ENCODE measurements at places on chromosomes 12 and 14.

DNA sequence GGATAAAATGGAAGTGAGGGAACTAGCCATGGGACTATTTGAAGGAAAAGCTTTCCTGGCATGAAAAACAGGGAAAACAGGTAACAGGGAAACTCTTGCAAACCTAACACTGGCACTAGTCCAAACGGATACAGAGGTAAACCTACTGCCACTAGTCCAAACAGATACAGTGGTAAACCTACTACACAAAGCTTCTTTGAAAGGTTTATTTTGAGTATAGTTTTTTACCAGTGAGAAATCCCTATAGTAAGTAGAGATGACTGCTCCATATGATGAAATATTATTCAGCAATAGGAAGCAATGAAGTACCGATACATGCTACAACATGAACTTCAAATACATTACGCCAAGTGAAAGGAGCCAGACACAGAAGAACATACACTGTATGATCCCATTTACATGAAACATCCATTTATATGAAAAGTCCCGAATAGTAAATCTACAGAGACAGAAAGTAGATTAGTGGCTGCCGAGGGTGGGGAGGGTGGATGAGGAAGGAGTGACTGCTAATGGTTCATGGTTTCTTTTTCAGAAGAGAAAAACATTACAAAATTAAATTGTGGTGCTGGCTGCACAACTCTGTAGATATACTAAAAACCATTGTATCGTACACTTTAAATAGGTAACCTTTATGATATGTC, 25.5 kb downstream of the SPTLC2 start:
- peak; percentile 20 for DNase-seq

DNA sequence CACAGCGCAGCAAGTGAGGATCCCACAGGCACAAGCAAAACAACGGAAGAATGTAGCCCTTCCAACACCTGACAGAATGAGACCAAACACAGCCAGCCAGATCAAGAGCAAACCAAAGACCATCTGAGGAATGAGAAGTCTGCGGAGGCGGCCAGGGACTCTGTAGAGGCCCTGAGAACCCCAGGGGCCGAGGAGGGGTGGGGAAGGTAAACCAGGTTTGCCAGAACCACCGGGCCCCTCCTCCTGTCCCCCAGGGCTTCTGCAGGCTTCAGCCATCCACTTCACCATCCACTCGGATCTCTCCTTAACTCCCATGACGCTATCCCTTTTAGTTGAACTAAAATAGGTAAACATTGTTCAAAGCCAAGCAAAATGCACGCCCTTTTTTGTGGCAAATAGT, 37.4 kb downstream of the ZCRB1 start:
- DNase-seq, result no peak

GRCh38 chr14:94004015-94004414, 6.9 kb downstream of the CCDC197 start:
- no peak for DNase-seq

DNA sequence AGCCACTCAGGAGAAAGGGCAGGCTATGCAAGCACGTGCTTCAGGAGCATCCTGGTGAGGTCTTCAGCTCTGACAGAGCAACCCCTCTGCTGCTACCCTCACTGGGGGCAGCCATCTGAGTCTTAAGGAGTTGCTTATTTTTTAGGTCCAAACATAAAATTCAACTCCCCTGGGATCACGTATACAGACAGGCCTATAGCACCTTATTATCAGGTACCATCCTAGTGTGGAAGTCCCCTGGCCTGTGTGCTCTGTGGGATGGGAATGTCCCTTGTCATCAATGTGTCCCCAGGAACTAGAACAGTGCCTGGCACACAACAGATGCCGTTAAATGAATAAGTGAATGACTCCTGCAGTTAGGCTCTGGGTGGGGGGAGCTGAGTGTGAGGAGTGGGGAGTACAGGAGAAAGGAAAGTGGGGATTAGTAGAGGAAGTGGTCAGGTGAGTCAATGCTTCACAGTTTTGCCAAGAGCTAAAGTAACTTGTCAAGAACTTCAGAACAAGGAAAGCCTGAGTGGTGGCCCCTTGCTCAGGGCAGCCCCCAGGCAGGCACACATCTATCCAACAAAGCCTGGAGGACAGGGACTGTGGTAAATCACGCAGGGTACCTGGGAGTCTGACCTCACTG, 33.5 kb downstream of the DAD1 start:
- no peak for DNase-seq

GRCh38 chr14:37048666-37049071, 123.7 kb downstream of the SLC25A21 start:
- DNase-seq, result no peak

GRCh38 chr12:4865246-4865645, 44.5 kb upstream of the KCNA1 start:
- no peak for DNase-seq

GRCh38 chr12:115507951-115508722, 769.4 kb downstream of the MED13L start:
- no peak for DNase-seq

GRCh38 chr14:104285508-104285840, 147.1 kb downstream of the KIF26A start:
- no peak for DNase-seq

DNA sequence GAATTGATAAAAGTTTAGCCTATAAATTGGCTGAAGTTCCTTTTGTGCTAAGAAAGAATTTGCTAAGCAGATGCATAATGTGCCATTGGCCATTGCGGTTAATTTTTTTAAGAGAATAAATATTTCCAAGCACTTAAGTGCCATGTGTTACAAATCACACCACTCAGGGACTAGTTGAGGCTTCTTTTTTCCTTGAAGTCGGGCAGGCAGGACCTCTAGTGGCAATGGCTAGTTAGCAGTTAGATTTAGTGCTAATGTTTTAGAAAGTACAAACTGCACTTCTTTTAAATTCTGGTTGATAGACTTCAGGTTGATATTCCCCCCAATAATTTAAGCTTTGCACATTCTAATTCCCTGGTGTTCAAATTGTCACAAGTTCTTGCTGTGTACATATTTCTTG, 294.3 kb downstream of the APAF1 start:
- DNase-seq, result no peak

DNA sequence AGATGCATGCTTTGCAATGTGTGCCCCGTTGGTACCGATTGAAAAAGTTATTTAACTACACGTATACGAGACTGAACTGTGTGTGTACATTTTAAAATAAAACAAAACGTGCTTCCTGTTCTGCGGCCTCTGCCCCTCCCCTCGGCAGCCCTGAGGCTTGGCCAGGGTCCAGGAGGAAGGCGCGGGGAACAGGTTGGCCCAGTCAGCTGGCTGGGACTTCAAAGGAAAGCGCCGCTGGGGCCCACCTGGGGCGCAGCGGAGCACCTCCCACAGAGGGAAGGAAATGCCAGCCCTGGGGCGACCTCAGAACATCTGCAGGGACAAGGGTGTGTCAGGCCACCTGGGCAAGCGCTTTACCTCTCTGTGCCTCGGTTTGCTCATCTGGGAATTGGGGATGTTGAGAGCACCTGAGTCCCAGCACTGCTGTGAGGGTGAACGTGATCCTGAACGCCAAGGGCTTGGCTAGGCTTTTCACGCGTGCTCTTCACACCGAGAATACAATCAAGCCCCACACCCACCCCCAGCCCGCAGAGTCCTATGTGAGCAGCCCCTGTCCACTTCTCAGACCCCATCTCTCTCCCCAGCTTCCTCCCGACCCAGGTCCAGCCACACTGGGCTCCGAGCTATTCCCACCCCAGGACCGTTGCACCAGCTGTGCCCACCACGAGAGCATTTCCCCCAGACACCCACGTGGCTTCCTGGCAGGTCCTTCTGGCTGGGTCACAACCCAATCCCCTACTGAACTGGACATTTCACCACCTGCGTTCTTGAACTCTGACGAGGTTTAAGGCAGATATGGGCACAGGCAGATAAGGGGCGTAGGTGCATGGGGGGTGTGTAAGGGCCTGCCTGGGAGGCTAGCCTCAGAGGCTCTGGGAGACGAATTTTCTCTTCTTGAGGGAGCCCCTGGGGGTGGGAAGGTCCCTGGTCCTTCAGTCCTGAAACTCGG, 41.9 kb upstream of the NCOR2 start:
- DNase-seq, result peak; percentile 96

DNA sequence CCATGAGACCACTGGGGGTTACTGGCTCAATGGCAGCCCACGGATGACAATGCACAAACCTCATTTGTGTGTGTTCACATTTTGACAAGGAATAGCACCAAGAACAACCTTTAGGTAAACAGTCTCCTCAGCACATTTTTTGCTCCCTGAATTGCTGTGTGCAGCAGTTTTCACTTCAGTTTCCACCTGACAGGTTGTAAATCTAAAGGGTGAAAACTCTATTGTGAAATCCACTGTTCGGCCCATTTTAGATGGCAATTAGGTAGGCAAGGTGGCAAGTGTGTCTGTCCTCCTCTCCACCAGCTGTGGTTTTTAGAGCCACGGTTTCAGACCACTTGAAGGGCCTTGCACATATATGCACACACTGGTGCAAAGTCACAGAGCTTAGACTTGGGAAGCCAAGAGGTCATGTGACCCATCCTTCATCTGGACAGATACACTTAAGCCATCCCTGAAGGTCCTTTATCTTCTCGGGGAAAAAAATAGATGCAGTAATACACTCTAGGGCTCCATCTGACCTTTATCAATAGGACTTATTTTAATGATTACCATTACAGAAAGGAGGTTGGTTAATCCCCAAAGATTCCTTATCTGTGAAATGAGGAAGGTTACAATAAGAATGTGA, 23.2 kb downstream of the HAL start:
- no peak for DNase-seq

DNA sequence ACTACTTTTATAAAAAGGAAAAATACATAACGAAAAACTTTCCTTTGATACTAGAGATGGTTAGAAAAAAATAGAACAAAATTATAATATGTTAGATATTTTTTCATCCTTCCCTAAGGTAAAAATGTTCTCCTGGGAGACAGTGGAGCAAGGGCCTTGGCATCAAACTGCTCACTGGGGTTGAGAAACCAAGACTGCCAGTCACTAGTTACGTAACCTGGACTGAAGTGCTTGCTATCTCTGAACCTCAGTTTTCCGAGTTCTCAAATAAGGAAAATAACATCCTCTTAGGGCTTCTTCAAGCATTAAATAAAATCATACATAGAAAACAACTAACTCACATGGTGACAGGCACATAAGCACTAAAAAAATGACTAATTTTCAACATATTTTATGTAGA, 48.2 kb upstream of the FRMD6 start:
- no peak for DNase-seq

DNA sequence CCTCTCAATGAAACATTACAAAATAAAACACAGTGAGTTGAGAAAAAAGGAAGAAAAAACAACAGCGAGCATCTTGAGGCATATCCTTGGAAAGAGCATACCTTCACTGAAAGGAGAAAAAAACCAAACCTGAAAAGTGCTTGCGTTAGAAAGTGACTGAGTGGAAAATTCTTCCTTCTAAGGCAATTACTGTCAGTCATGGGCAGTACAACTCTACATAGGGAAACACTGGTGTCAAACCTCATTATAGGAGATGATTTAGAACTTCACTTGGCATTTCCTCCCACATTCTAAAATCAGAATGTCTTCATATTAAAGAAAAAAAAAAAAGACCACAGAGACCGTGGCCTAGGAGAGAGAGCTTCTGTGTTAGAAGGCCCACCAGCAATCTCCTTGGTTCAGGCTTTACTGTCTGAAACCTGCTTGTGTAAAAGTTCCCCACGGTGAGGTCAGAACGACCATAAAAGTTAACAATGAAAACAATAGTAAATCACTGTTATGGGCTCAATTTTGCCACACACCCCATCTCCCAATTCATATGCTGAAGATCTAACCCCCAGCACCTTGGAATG, 91.1 kb upstream of the CRY1 start:
- no peak for DNase-seq

DNA sequence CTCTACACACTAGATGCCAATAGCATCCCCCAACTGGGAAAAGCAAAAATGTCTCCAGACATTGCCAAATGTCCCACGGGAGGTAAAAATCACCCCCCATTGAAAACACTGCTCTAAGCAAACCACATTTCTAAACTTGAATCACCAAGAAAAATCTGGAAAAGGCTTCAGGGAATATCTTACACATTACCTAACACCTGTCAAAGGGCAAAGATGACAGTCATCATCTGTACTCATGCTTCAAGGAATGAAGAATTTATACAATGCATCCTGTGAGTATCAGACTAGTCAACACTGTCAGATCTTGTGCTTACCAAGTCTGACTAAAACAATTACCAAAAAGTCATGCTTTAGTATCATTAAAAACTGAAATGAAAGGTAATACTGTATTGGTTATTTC, 161.6 kb upstream of the SOX5 start:
- DNase-seq, result no peak

GRCh38 chr12:46503637-46504175, 131.1 kb upstream of the SLC38A2 start:
- DNase-seq, result no peak

DNA sequence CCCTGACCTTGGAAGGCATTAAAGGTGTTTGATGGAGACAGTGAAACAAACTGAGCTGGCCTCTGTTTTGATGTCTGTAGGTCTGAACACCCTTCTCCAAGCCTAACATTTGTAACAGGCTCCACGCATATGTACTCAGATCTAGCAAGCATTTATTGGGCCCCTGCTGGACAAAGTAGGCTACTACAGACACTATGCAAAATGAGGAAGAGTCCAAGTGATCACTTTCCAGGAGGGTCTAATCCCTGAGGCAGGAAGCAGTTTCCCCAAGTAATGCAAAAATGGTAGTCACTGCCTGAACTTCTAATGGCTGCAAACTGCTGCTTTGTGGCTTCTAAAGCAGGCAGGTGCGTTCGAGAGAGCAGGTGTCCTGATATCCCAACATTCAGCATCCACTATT, 405.8 kb downstream of the MED13L start:
- DNase-seq, result no peak

DNA sequence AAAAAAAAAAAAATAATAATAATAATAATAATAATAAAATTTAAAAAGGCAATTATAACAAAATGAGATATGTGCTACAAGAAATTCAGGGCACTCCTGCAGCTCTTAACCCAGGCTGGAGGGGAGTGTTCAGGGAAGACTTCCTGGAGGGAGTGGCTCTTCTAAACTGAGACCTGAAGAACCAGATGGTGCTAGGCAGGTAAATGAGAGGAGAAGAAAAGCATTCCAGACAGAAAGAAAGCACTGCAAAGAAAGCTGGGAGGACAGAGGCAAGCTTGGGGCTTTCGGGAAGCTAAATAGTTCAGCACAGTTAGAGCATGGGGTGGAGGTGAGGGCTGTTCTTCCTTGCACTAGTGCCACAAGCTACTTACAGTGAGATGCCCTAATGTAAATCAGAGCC, 9.9 kb upstream of the SRSF9 start:
- DNase-seq, result no peak

DNA sequence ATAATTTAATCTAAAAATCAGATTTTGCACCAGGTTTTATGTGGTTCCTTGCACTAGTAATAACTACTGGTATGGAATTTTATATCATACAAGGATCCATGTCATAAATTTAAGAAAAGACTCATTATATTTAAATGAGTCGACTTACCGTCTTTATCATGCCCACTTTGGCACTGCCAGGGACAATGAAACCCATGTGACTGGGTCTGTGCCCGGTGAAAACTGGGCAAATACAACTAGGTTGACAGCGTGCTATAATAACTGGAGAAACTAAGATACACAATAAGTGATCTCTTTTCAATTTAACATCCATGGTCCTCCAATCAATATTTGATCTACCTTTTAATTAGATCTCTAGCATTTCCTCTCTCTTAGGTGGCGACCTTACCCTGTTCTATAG, 64.5 kb downstream of the ACADS start:
- DNase-seq, result no peak

GRCh38 chr14:28784096-28785048, 17.8 kb downstream of the FOXG1 start:
- no peak for DNase-seq

GRCh38 chr12:33589576-33590114, 150.0 kb upstream of the SYT10 start:
- DNase-seq, result no peak

GRCh38 chr14:51540364-51540763, 111.3 kb upstream of the FRMD6 start:
- no peak for DNase-seq

- no peak for DNase-seq
Observed at GRCh38 chr14:91284146-91284790, 39.8 kb upstream of the GPR68 start.
